Tibial nerve (tissue), 4 donors: ENCODE measurements at places on chromosomes 3 and 15.

- no peak for DNase-seq
Observed at GRCh38 chr3:58188921-58189451, 21.8 kb downstream of the DNASE1L3 start.

- no peak for DNase-seq
Observed at GRCh38 chr3:174466471-174467054, 392.6 kb upstream of the NAALADL2 start.

GRCh38 chr3:184177331-184177731, 2.7 kb downstream of the AP2M1 start:
- no peak for DNase-seq

- DNase-seq, result no peak
Observed at GRCh38 chr3:12180218-12180617, 21.5 kb upstream of the TIMP4 start.

- no peak for DNase-seq
Observed at GRCh38 chr15:62257996-62258521, 93.0 kb upstream of the C2CD4B start.

GRCh38 chr3:195442573-195443390, at the start of gene ACAP2:
Gene ACAP2, minus strand, starts transcription at chr3:195443020. Its CDS starts 173 bp downstream, at chr3:195442847.
- peak; percentile 98 for DNase-seq

DNA sequence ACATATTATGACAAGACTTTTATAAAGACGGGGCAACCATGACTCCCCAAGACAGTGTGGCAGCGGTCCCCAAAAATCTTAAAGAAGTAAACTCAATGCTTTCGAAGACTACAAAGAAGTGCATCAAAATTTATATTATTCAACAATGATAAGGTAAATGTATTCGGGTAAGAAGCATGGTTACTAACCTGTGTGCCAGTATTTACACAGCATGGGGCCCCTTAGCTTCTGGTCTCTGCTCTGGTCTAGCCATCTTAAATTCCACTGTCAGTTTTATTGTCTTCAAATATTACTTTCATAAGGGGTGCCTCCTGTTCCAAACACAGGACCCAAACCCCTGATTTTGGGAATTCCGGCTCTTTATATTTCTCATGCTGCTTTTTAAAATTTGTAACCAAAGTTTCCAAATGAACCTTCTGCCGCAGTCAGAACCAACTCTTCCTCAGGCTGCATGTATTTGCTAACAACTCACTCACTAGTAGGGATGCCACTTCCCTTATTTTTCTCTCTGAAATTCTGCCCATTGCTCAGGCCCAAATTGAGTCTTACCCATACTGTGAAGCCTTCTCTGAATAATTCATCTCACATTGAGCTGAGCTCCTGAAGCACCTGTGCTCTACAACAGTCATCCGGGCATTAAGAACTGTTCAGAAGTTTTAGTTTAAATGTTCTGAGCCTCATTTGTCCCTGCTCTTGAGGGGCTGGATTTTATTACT, 1.2 kb downstream of the TTC23 start:
- no peak for DNase-seq

DNA sequence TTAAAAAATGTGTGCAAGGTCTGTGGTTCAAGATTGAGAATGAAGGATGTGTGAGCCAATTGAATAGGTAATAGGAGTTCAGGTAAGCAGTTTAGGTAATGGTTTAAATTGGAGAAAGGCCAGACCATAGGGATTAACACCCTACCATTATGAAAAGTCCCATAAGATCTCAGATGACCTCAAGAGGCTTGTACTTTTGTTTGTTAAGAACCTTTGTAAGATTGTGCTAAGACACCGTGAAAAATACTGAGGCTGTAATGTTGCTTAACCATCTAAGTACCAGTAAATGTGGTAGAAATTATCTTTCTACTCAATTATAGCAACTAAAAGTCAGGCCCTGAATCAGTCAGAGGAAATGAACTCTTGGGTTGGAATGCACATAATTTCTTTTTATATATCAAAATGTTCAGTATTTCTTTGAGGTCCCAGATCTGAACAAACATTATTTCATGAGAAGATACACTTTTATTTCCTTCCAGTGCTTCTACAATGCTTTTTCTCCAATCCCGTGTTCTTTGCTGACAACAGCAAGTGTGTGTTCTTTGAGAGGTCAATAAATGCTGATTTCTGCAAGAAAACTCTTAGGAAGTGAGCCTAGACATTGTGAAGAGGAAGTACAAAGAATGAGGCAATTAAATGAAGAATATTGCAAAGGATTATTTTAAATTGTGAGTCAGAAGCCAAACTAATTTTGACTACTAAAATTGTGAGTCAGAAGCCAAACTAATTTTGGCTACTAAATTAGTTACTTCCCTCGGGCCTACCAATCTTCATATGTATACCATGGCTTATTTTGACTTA, 66.4 kb downstream of the TCF12 start:
- DNase-seq, result no peak

GRCh38 chr3:12891985-12892839, 50.8 kb upstream of the RPL32 start:
- DNase-seq, result no peak

DNA sequence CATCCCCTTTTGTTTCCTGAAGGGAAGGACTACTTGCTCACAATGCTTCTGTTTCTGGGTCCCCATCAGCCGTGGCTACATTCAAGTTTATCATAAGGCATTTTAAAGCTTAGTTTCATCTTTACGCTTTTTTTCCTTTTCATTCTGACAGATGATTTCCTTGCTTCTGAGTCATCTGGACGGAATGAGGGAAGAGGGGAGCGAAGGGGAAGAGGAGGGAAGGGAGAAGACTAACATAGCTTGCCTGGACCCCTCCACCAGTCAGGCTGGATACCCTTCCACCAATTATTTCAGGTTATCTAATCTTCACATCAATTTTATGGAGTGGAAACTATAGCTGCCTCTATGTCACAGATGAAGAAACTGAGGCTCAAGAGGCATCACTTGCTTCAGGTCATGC, 27.6 kb downstream of the FAM3D start:
- no peak for DNase-seq

- DNase-seq, result peak; percentile 33
Observed at GRCh38 chr3:108662142-108662738, 72.7 kb downstream of the DZIP3 start.

- DNase-seq, result no peak
Observed at GRCh38 chr3:99023590-99024192, 122.2 kb upstream of the DCBLD2 start.

GRCh38 chr15:42825599-42825998, 88.7 kb upstream of the CDAN1 start:
- DNase-seq, result no peak

- no peak for DNase-seq
Observed at GRCh38 chr3:146156666-146157314, 4.2 kb downstream of the PLOD2 start.

DNA sequence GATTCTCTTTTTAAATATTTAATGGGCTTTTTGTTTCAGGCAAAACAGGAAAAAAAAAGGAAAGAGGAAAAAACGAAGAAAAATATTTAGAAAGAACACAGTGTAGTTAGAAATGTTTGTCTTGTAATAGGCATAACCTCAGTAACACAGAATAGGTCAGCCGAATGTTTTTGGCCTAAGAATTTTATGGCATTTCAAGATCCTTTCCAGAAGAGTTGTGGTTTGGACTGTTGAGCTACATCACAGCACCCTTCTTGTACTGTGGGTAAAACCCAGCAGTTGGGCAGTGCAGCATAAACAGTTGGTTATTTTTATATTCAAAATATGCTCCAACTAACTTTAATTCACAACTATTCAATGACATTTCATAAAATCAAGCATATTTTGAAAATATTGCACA, 474.4 kb upstream of the AGTR1 start:
- no peak for DNase-seq

DNA sequence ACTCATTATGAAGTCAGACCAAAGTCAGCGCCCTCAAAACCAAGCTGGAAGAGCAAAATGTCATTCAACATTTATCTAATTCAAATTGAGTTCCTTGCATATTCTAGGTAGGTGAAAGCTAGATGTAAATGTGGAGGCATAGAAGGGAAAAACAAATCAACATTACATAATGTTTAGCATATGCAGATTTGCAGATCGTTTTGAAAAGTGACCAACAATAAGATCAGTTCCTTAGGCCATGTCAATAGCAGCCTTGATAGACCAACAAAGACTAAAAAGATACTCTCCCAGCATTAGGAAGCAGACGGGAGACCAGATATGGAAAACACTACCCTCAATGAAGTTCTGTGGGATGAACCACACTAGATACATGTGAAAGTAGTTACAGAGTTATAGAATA, 83.0 kb downstream of the PLD1 start:
- no peak for DNase-seq

DNA sequence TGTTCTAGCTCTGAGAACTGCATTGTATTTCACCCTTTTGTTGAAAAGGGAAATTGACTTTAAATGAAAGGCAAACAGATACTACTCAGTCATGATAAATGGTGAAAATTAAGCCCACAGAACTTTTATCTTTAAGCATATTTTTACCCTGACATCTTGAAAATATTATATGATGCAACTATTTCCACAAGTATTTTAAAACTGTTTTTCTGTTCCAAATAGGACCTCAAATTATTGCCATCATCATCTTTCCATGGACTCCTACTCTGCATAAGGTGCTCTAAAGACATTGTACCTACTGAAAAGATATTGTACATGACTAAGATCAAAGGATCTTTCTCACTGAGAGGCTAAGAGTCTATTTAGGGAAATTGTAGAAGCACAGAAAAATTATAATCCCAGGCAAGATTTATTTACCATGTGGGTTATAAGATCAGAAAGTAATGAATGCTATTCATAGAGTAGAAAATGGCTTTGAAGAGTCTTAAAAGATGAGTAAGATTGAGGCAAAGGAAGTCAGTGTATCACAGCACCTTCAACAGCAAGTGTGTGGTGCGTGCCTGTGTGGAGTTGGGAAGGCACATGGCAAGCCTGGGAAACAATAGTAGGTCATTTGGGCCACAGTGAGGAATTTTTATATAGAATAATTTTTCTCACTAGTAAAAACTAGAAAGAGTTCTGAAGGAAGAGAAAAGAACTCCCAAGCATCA, 68.8 kb downstream of the VGLL3 start:
- no peak for DNase-seq

DNA sequence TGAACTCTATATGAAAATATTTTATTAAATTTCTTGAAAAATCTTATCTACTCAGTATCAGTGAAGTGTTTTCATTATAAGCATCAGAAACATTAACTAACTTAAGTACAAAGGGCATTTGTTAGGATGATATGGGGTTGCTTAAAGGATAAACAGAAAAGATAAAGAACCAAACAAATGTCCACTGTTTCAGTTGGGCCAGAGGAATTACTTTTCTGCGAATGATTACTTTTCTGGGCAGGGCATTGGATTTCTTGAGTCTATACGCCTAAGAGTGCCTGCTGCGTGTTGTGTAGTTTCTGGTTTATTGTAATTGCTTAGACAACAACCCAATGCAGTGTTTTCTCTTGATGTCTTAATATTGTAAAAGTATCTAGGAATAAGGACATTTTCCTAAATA, 52.8 kb downstream of the NEO1 start:
- DNase-seq, result no peak

DNA sequence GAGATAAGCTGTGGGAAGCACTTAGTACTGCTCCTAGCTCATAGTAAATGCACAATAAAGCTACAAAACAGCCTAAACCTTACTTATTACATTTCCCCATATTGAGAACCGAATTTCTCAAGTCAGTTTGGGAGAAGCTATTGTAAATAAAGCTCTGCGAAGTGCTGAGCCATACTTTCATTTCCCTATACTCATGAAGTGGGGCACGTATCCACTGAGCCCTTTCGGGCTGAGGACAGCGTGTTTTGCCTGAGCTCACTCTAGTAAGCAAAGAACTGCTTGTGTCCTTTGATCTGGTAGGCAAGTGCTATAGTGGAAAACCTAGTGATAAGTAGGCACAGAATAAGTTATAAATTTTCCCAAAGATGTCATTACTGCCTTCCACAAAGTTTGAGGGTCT, 165.0 kb downstream of the RSL24D1 start:
- DNase-seq, result no peak

DNA sequence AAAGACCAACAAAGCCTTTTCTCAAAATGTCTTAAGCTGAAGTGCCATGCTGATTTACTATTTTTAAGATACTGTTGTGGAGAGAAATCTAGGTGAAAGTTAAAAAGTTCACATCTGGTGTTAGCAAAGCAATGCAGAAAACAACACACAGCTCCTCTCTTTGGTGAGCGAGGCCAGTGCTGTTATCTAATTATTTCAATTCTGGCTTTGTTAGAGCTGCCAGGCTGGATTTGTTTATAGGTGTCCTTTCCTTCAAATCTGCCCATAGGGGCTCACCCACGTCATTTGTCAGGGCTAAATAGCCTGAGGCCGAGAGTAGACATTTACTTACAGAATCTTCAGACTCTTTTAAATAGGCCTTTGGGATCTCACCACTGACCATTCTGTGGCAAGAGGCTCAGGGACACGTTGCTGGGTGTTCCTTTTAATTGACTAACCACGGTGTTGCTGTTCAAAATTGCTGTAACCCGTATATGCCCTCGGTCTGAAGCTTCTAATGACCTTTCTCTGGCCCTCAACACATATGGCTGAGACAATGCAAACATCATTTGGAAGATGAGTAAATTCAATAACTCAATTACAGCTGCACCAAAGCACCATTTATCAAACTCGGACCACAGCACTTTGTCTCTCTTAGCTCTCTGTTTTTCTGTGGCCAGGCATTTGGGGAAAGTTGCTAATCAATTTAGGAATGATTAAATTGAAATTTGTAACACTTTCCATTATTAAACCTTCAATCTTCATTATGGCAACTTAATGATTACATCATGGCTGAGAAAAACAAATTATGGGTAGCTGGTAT, 152.6 kb downstream of the PDZRN3 start:
- DNase-seq, result no peak

- DNase-seq, result peak; percentile 73
Observed at GRCh38 chr3:126261037-126261436, 80.7 kb upstream of the ALDH1L1 start.

- DNase-seq, result no peak
Observed at GRCh38 chr15:81293728-81294515, 30.0 kb downstream of the STARD5 start.

- no peak for DNase-seq
Observed at GRCh38 chr3:49427586-49427985, 1.5 kb downstream of the NICN1 start.

DNA sequence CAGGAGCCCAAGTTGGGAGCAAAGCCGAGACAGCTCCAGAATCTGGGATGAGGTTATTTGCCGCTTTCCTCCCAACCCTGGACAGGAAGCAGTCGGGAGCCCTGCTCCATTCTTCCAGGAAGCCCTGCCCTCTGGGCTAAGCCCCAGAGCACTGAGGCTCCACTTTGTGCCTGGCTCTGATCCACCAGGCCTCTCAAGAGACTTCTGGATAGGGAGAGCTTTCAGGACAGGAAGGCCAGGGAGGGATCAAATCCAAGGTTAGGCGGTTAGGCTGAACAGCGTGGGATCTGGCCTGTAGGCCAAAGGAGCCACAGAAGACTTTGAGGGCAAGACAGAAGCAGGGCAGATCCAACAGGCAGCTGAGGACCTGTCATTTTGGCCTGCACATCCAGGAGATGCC, 835 bp downstream of the STOML1 start:
- DNase-seq, result peak; percentile 64
